ENCODE measurements at places on chromosomes 6 and 20.

- DNase-seq = no peak
Measured at GRCh38 chr6:65199683-65200082, 507.3 kb downstream of the EYS start.

DNA sequence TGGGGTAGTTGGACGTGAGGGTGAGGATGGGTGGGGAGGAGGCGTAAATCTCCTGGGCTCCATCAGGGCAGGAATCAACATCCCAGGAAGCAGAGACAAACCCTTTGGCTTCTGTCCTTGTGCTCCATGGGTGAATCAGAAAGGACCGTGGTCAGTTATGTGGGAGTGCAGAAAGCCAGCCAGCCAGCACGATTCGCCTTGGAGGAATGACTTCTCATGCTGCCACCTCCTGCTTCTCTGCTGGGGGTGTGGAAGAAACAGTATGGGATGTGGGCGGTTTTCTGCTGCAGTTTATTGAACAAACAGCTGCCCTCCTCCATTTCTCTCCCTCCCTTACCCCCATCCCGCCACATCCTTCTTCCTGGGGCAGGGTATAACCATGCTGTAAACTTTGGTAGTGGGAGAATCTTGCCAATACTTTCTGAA lies 214.5 kb downstream of the SOX4 start:
- DNase-seq = peak; percentile 18

DNA sequence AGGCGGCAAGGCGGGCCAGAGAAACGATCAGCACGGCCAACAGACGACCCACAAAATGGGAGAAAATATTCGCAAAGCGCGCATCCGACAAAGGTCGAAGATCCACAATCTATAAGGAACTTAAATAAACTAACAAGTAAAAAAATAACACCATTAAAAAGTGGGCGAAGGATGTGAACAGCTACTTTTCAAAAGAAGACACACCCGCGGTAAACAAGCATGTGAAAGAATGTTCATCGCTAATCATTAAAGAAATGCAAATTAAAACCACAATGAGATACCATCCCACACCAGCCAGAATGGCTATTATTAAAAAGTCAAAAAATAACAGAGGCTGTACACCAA lies 117.8 kb upstream of the SIRPA start:
- no peak for DNase-seq

GRCh38 chr6:68247782-68248181 lies 387.3 kb upstream of the ADGRB3 start:
- no peak for DNase-seq

- DNase-seq = no peak
Measured at GRCh38 chr6:28588666-28589065, 63.0 kb downstream of the GPX5 start.

GRCh38 chr20:53655625-53656292 lies 62.1 kb upstream of the ZNF217 start:
- DNase-seq = no peak

DNA sequence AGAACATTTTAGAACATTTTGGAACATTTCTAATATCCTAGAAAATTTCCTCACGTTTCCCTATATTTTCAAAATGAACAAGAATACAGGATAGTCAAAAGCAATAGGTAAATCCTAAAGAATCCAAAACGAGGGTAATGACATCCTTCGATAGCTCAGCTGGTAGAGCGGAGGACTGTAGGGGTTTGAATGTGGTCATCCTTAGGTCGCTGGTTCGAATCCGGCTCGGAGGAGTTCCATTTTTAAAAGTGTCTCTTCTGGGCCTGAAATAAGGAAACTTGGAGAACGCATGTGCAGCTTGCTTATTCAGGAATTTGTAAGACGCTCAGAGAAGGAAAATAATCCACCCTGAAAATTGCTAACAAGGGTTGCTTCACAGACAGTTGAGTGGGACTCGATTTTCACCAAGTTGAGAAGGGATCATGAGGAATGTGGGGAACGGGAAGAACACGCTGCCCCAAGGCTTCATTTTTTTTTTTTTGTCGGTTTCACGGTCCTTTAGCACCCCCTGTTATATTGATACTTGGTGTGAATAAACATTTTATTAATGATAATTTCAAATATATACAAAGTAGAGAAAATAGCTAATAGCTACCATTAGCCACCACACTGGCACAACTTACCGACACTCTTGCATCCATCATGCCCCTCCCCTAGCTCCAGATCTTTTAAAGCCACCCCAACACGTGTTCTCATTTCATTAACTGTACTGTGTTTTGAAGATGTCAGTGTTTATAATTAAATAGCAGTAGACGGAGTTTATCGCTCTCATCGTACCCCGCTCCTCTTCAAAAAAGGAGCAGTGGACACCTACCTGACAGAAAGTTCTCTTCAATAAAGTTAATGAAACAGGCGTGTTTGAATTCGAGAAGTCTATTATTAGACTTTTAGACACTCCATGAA lies 1.8 kb upstream of the ABT1 start:
- DNase-seq = peak; percentile 45

DNA sequence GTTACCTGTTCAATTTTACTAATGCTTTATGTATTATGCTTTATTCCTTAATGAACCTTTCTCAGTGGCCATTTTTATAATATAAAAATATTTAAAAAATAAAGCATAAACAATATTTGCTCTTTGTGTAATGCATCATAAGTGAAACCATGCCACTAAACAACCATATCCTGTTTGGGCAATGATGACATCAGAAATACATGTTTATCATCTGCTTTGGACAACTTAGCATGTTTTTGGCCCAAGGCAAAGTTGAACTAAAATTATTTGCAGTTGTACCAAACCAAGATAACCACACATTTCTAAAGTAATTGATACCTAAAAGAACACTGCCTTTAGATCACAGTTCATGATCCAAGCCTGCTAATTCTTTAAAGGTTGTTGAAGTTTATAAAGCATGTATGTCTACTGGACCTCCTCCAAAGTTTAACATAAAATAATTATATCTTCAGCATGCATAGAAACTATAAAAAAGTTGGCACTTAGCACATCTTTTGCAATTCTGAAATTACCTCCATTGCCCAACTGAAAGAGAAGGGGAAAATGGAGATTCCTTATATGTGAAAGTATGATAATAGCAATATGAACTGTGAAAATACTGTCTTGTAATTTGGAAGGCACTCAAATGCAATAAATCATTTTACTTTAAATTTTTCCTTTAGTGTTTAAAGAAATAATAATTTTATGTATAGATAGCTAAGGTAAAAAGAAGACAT lies 325.6 kb upstream of the RUNX2 start:
- DNase-seq = peak; percentile 24

DNA sequence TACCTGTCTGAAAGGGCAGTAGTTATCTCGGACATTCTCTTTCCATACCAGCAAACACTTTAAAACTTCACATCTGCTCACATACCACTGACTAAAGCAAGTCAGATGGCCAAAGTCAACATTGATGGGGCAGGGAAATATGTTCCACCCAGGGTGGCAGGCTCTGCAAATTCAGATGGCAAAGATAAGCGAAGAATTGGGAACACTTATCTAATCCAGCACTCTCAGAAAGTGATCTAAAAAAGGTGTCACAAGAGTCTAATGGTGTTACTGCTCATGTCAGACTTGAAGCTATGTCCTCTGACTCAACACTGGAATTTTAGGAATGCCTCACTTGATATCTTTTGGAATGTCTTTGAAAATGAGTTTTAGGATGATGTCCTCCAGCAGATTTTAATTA lies 1086.2 kb downstream of the KIF16B start:
- DNase-seq = no peak

DNA sequence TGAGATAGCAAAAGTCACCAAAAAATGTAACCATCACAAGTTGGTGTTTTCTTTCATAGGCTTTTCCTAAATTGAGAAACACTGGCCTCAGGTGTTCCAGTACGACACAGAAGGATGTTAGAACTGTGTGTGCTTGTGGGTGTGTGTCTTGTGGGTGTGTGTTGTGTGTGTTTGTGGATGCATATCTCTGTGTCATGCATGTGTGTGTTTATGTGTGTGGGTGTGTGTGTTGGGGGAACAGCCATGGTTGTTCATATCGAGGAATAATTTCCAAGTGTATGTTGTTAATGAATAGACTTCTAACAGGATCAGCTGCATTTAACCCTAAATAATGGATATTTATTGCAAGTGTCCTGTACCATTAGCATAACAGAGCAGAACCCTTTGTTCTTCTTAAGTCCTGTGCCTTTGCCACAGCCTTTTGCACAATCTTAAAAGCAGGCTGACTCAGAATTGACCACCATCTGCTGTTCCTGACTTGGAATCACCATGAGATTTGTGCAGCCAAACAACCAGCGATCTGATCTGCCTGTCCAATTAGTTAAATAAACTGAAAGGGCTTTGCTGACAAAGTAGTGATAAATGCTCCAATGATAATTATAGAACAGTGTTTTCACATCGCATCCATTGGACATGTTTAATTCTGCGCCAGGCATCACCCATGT lies 7.6 kb downstream of the CD93 start:
- peak; percentile 10 for DNase-seq

GRCh38 chr20:10669843-10670446 lies 3.9 kb downstream of the JAG1 start:
- no peak for DNase-seq

- DNase-seq = no peak
Measured at GRCh38 chr6:28597924-28598722, 72.4 kb downstream of the GPX5 start.

DNA sequence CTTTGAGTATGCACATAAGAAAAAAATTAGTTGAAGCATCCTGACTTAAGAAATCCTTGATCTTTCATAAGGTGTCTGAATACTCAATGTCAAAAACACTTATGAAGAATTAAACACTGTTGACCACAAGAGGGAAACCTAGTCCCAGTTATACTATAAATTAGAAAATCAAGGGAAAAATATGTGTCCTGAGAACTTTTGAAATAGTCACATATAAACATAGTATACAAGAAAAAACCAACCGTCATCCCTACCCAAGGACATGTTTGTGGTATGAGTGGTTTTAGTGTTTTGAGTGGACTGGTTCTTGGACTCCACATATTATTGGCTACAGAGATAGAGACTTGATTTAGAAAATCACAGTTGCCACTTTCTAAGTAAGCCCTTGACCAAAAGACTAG lies 7.6 kb upstream of the HLA-DRA start:
- DNase-seq = no peak
